ENCODE measurements at places on chromosomes 5 and 9.

GRCh38 chr9:1236061-1236460, 185.9 kb downstream of the DMRT2 start:
- no peak for DNase-seq

GRCh38 chr5:88782571-88782970, 100.4 kb downstream of the MEF2C start:
- DNase-seq, result no peak

DNA sequence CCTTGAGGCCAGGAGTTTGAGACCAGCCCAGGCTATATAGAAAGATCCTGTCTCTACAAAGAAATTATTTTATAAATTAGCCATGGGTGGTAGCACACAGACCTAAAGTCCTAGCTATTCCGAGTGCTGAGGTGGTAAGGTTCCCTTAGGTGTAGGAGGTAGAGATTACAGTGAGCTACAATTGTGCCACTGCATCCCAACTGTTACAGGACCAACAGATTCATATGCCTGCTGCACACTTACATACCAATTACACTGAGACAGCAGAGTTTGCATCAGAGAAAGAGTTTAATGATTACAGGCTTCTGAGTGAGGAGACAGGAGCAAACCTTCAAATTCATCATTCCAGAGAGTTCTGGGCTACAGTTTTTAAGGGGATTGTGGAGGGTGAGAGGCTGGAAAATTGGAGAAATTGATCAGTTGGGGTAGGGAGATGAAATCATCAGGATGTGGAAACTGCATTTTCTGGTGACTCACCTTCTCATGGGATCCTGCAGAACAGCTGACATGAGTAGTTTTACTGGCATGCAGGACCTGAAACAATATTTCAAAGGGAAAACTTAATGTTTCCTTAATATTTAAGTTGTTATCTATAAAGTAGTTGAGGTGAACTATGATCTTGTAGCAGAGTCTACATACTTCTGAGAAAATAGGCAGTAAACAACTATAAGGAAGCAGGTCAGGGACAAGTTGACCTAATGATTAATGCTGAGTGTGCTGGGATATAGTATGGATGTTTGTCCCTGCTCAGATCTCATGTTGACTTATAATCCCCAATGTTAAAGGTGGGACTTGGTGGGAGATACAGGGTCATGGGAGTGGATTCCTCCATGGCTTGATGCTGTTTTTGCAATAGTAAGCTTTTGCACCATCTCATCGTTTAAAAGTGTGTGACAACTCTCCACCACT, 54.7 kb downstream of the ANXA2R start:
- no peak for DNase-seq

- no peak for DNase-seq
Measured at GRCh38 chr9:18438300-18438925, 35.5 kb upstream of the ADAMTSL1 start.

DNA sequence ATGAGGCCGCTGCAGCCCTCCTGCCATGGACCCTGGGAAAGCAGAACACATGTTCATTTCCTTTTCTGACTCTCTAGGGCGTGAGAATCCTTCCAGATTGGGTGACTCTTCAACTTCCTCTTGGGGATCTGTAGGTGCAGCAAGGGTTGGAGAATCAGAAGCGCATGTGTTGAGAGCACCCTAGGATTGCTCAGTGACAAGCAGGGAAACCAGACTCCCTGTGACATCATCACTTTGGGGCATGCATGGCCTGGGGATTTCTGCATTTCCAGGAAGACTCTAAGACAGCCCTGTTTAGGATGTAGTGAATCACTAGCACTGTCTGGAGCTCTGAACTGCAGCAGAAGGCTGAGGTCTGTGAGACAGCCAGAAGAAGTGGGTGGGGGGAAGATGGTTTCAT, 15.1 kb upstream of the LCP2 start:
- DNase-seq, result peak; percentile 59

- no peak for DNase-seq
Measured at GRCh38 chr9:78668148-78668832, 371.4 kb downstream of the PSAT1 start.

Measured in stimulated activated CD4-positive, alpha-beta T cell treated with anti-CD3 and anti-CD28 coated beads, Interleukin-15, amount 100 ng/mL, for 48 hours (primary cell).